ENCODE measurements at places on chromosomes 7 and 10.

GRCh38 chr7:78704504-78704903 lies 749.0 kb downstream of the MAGI2 start:
- DNase-seq: no peak

- DNase-seq: no peak
These were observed 351.1 kb upstream of the KLF6 start for GRCh38 chr10:4136121-4136520.

DNA sequence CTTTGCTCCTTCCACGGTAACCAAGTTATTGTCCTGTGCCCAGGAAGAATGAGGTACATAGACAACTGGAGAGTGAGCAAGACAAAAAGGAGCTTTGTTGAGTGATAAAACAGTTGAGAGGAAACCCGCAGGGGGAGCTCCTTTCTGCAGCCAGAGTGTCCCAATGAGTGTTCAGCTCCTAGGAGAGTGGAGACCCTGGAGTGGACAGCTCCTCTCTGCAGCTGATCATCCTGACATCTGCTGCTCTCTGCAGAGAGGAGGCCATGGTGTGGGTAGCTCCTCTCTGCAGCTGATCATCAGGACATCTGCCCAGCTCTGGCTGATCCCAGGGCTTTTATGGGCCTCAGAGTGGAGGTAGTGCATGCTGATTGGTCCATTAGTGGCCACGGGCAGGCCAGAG lies 53.4 kb upstream of the PCDH15 start:
- DNase-seq: no peak

GRCh38 chr10:73597346-73597745 lies 6.2 kb upstream of the USP54 start:
- no peak for DNase-seq

DNA sequence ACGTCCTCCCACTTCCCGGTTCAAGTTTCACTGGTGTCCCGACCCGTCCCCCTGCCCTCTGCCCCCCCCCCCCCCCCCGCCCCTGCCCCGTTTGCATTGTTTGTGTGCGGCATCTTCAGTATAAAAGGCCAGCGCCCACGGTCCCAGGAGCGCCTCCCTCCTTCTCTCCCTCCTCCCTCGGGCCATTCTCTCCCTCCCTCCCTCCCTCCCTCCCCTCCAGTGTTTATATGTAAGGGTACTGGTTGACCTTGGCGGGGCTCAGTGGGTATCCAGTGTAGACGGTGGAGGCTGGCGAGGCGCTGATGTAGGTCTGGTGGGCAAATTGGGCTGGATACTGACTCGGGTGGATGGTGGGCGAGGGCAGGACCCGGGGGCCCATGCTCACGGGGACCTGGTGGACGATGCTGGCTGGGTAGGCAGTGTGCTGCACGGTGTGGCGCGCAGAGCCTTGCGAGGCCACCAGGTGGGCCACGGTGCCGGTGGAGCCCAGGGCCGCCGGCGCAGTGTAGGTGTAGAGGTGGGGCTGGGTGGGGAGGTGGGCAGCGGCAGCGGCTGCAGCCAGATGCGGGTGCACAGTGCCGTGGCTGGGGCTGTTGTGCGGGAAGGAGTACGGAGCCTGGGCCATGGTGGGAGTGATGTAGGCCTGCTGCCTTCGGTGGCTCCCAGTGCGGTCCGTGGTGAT lies 49.4 kb downstream of the CLEC2L start:
- DNase-seq: no peak

GRCh38 chr7:156091519-156092080 lies 279.3 kb upstream of the SHH start:
- DNase-seq: no peak

Measured in AG08396 (cell line).